CD4-positive, alpha-beta T cell (primary cell): ENCODE measurements at places on chromosomes 1 and 21. TPM values are rescaled to one million over a fixed set of nuclear protein-coding genes. Genes with fewer than 3 reads are reported as not detected.

GRCh38 chr1:244695937-244696336 lies 43.0 kb downstream of the DESI2 start:
- DNase-seq = no peak

DNA sequence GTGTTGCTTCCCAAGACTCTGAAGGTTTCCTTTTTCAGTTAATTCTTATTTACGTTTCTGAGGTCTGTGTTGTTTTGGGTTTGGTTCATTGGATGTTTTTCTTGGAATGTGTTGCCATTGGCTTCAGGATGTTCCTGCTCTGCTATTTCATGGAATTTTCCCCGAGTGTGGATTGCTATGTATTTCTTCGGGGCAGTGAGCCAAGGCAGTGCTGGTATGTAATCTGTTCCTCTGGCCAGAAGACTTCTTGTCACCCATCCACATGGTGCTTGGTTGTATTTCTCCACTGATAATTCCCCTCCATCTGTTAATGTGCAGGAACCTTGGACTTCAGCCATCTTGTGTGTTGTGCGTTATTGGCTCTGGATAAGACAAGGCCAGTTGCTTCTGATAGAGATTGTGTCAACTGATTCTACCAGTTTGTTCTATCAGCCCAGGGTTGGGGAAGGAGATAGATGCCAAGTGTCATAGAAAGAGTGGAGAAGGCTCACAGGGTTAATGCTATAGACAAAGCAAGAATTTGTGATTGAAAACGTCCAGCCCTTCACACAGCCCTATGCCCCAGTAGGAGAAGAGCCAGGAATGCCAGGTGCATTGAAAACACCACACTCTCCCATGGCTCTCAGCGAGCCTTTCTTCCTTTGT lies 505.2 kb downstream of the PLPP3 start:
- no peak for DNase-seq

DNA sequence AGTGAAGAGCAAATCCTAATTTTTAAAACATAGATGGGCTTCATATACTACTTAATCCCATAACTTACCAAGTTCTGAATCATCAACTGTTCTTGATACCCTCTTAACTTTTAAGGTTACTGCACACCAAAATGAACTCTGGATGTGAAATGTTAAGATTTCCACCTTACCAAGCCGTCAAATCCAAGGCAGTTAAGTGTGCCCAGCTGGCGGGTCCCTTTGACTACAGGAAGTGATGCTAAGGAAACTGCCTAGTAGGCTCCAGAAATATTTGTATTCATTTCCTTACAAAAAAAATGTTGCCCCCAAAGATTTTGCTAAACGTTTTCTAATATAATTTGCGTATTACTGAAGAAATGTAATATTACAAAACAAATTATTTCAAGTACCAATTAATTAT lies 10.7 kb downstream of the NRIP1 start:
- no peak for DNase-seq

- no peak for DNase-seq
Measured at GRCh38 chr1:11342621-11343032, 69.6 kb downstream of the UBIAD1 start.

DNA sequence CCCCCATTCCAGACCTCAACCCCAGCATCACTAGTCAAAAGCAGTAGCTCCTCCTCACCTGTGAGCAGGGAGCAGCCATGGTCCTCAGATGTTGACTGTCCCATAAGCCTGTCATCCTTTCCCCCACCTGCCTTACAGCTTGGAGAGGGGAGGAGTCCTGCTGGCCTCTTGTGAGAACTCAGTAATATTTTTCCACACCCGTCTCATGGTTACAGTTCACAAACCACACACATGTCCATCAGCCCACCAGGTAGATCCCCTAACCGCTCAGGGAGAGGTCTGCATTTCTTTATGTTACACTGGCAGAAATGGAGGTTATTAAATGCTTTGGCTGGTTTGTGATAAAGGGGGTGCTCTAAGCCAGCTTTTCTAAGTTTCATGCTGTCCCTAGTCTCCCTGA lies 26.3 kb upstream of the POU3F1 start:
- no peak for DNase-seq

Gene AVPR1B
- total RNA-seq = not detected
